ENCODE measurements at places on chromosomes 6 and 20. TPM values are rescaled to one million over a fixed set of nuclear protein-coding genes. Genes with fewer than 3 reads are reported as not detected.

Gene POU5F1
- total RNA-seq, result 0.23 TPM

Gene PTPRA
- total RNA-seq, result 18.0 TPM

Gene OR2J3
- not detected for total RNA-seq

Gene CPNE5
- total RNA-seq, result 1.1 TPM

Gene KCNS1
- not detected for total RNA-seq

Gene NT5DC1
- 26.7 TPM for total RNA-seq

Gene HLA-DMA
- total RNA-seq, result 7.3 TPM

Gene HAO1
- total RNA-seq, result not detected

Gene AFG1L
- 10.4 TPM for total RNA-seq

Gene C20orf144
- not detected for total RNA-seq

Gene NRSN1
- total RNA-seq, result not detected

Gene NKX2-2
- not detected for total RNA-seq

Gene CGA
- not detected for total RNA-seq

Gene COL11A2
- 0.27 TPM for total RNA-seq

Gene PTPRT
- 0.04 TPM for total RNA-seq

Gene CDKN1A
- 39.2 TPM for total RNA-seq

Gene RSPH3
- total RNA-seq, result 5.2 TPM

Gene KCNQ5
- total RNA-seq, result 90.7 TPM

Gene SMLR1
- total RNA-seq, result not detected

Gene ARMH2
- not detected for total RNA-seq

Gene ULBP1
- 0.10 TPM for total RNA-seq

Gene RAB5IF
- total RNA-seq, result 77.3 TPM

Gene TBXT
- not detected for total RNA-seq

Gene LZTS3
- 7.0 TPM for total RNA-seq

Gene CRISP2
- total RNA-seq, result not detected

Gene HLA-DQA1
- 7.8 TPM for total RNA-seq

Gene XKR7
- 0.02 TPM for total RNA-seq

Gene OR2W1
- total RNA-seq, result not detected

Gene SLC24A3
- 8.7 TPM for total RNA-seq

All from psoas muscle (tissue), 8 donors.